ENCODE measurements at places on chromosomes 7 and 10.
A peak's percentile ranks its signal among the peaks of the same experiment; 100 is the strongest.

- H3K4me3 ChIP-seq = no peak overlapping the region
- no peaks in the 10 kb centered on the region for H3K36me3 ChIP-seq
- no peaks in the 10 kb centered on the region for H3K27me3 ChIP-seq
- H3K4me1 ChIP-seq = peaks cover 6% of the 10 kb centered on the region
- no peak overlapping the region for H3K27ac ChIP-seq
Observed at GRCh38 chr7:134649226-134649775, 2.6 kb downstream of the BPGM start.

GRCh38 chr10:17443707-17444387 is 10.5 kb downstream of the ST8SIA6 start:
- H3K4me1 ChIP-seq = no peaks in the 10 kb centered on the region
- no peak overlapping the region for H3K27ac ChIP-seq
- H3K4me3 ChIP-seq = no peak overlapping the region
- no peak for DNase-seq
- no peaks in the 10 kb centered on the region for H3K36me3 ChIP-seq

- no peak overlapping the region for H3K27ac ChIP-seq
- H3K4me3 ChIP-seq = no peak overlapping the region
- peaks cover 2% of the 10 kb centered on the region for H3K4me1 ChIP-seq
- no peaks in the 10 kb centered on the region for H3K27me3 ChIP-seq
- DNase-seq = no peak
Observed at GRCh38 chr10:112979927-112980326, 29.9 kb downstream of the TCF7L2 start.

- no peaks in the 10 kb centered on the region for H3K4me1 ChIP-seq
- no peaks in the 10 kb centered on the region for H3K36me3 ChIP-seq
- H3K4me3 ChIP-seq = no peak overlapping the region
- DNase-seq = no peak
Observed at GRCh38 chr10:78829565-78829964, 239.2 kb upstream of the ZMIZ1 start.

GRCh38 chr7:152402384-152403250 is 33.2 kb downstream of the KMT2C start:
- H3K27ac ChIP-seq = no peak overlapping the region
- H3K4me1 ChIP-seq = no peaks in the 10 kb centered on the region
- H3K36me3 ChIP-seq = no peaks in the 10 kb centered on the region
- no peaks in the 10 kb centered on the region for H3K27me3 ChIP-seq
- H3K4me3 ChIP-seq = no peak overlapping the region

DNA sequence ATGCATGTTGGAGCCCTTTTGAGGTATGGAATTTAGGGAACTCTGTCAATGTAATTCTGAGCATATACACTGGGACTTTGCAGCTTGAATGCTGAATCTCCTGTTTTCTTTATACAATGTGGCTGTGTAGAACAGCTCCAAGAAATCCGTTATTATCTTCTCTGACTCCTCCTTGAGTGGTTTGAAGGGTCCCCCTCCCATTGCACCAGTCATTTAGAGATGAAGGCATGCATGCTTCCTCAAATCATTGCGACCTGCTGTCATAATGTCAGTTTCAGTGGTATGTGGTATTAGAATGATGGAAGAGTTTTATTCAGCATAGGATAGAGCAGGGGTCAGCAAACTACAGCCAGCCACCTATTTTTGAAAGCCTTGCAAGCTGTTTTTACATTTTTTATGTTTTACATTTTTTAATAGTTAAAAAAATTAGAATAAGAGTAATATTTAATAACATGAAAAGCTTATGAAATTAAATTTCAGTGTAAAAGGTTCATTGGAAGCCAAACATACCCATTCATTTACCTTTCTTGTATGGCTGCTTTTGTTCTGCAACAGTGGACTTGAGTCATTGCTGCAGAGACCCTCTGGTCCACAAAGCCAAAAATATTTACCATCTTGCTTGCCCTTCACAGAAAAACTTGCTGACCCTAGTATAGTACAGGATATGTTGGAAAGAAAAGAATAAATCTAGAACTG is 8.1 kb downstream of the STK17A start:
- DNase-seq = no peak
- no peaks in the 10 kb centered on the region for H3K27me3 ChIP-seq
- H3K36me3 ChIP-seq = no peaks in the 10 kb centered on the region
- no peak overlapping the region for H3K4me3 ChIP-seq

- peak; percentile 6 for DNase-seq
- H3K4me1 ChIP-seq = no peaks in the 10 kb centered on the region
Observed at GRCh38 chr7:101172854-101173751, 7.0 kb downstream of the NAT16 start.

DNA sequence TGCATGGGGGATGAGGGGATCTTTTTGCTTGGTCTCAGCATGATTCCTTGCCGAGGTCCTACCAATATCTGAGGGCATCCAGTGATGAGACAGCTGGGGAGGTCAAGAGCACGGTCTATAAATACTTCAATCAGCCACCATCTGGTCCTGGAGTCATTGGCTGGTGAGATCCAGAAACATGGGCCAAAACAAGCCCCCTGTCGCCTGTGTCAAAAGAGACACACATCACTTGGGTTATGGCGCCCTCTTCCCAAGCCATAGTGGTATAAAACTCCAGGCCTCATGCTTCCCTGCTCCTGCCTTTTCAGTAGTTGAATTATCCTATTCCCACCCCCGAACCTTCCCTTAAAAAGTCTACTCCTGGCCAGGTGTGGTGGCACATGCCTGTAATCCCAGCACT is 60.9 kb downstream of the SLC35B4 start:
- H3K4me1 ChIP-seq = no peaks in the 10 kb centered on the region
- no peak overlapping the region for H3K27ac ChIP-seq
- DNase-seq = peak; percentile 55
- H3K4me3 ChIP-seq = no peak overlapping the region
- H3K36me3 ChIP-seq = no peaks in the 10 kb centered on the region

DNA sequence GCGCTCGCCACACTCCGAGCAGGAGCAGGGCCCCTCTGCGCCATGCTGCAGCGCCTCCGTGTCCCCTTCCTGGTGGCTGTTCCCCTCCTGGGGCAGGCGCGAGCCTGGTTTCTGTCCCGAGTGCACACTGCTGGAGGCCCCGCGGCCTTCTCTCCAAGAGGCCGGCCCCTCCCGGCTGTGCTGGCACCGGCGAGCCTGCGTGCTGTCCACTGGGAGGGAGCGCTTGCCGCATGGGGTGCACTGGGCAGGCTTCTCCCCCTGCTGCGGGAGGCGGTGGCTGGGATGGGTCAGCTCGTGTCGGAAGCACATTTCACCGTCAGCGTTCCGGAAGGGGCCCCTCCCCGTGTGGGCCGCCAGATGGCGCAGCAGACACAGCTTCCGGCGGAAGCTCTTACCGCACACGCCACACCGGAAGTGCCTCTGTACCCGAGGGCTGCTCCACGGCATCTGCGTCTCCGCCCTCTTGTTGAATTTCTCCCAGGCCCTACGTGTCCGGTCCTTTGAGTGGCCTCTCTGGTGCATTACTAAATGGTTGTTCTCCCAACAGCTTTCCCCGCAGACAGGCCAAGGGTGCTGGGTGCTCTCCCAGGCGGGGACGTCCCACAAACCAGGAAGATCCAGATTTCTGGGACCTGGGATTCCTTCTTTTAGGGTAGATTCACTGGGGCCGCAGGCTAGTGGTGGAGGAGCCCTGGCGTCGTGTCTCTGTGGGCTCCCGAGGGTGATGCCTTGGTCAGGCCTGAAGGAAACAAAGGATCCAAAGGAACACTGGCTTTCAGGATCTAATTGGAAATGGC is 18.7 kb downstream of the ZNF786 start:
- H3K27ac ChIP-seq = no peak overlapping the region
- H3K36me3 ChIP-seq = peaks cover 5% of the 10 kb centered on the region
- no peak overlapping the region for H3K4me3 ChIP-seq
- peak; percentile 91 for DNase-seq

GRCh38 chr10:122290833-122291532 is 19.9 kb downstream of the BTBD16 start:
- H3K27ac ChIP-seq = no peak overlapping the region
- H3K36me3 ChIP-seq = no peaks in the 10 kb centered on the region
- no peaks in the 10 kb centered on the region for H3K27me3 ChIP-seq

- no peak for DNase-seq
- peaks cover 19% of the 10 kb centered on the region for H3K27me3 ChIP-seq
- no peak overlapping the region for H3K27ac ChIP-seq
- peaks cover 2% of the 10 kb centered on the region for H3K4me1 ChIP-seq
- no peak overlapping the region for H3K4me3 ChIP-seq
Observed at GRCh38 chr7:128357217-128357613, 4.3 kb downstream of the PRRT4 start.

DNA sequence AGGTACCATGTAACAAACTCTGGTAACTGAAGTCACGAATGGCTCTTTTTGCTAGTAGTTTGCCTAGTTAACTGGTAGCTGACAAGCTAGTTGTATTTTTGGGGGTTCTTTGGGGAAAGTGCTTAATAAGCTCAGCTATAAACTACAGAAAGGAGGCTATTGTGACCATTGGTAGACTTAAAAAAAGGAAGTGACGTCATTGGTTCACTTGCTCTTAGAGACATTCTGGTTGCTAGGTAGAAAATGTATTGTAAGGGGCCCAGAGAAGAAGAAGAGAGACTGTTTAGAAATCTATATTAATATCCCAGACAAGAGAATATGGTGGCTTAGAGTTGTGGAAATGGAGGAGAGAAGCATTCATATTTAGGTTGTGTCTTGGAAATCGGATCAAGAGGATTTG is 103.0 kb downstream of the NXPH1 start:
- no peaks in the 10 kb centered on the region for H3K4me1 ChIP-seq
- H3K36me3 ChIP-seq = no peaks in the 10 kb centered on the region
- no peaks in the 10 kb centered on the region for H3K27me3 ChIP-seq
- no peak overlapping the region for H3K27ac ChIP-seq
- H3K4me3 ChIP-seq = no peak overlapping the region

- H3K36me3 ChIP-seq = no peaks in the 10 kb centered on the region
- H3K4me1 ChIP-seq = peaks cover 2% of the 10 kb centered on the region
- no peaks in the 10 kb centered on the region for H3K27me3 ChIP-seq
- peak; percentile 89 for DNase-seq
- H3K27ac ChIP-seq = peak overlapping the region; percentile 57
- no peak overlapping the region for H3K4me3 ChIP-seq
Observed at GRCh38 chr10:121096617-121097431, 245.7 kb downstream of the WDR11 start.

GRCh38 chr10:104077663-104078151 is 8.0 kb downstream of the COL17A1 start:
- no peaks in the 10 kb centered on the region for H3K27me3 ChIP-seq
- no peak overlapping the region for H3K4me3 ChIP-seq
- peaks cover 2% of the 10 kb centered on the region for H3K4me1 ChIP-seq
- no peak overlapping the region for H3K27ac ChIP-seq

DNA sequence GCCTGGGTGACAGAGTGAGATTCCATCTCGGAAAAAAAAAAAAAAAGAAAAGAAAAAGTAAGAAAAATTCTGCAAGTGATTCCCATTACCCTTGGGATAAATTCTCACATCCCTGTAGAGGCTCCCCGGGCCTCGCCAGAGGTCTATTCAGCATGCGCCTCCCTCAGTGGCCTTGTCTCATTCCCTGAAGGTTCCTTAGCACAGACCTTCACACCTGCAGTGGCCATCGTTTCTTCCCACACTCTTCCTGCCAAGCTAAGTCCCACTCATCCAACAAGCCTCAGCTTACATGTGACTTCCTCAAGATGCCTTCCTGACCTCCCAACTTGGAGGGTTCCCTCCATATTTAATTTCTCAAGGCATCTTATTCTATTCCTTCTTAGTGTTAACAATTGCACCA is 20.9 kb upstream of the BAG3 start:
- no peaks in the 10 kb centered on the region for H3K4me1 ChIP-seq
- no peak overlapping the region for H3K27ac ChIP-seq
- no peaks in the 10 kb centered on the region for H3K36me3 ChIP-seq
- DNase-seq = no peak

DNA sequence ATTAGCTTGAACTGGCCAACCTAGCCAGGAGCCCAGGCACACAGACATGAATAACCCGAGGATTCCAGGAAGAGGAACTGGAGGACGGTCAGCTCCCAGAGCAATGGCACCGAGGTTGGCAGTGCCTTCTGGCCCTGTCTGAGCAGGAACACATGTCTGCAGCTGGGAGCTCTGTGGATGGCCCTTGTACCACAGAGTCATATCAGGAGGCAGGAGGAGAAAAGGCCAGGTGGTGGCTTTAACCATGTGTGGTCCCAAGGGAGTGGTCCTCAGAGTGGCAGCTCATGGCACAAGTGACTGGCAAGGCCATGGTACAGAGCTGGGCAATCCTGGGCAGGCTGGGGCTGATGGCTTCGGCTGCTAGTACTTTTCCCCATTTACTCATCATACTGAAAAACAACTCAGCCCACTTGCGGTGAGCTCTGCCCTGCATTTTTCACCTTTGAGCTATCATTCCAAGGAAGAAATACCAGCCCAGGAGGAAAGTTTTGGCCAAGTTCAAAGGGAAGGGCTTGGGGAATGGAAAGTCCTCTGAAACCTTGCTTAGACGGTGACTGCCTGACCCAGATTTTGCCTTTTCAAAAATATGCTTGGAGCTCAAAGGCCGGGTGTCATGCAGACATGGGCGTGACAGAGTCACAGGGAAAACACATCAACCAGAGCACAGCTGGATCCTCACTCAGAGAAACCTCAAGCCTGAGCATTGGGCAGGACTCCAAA is 25.7 kb upstream of the LOXL4 start:
- peaks cover 3% of the 10 kb centered on the region for H3K4me1 ChIP-seq
- H3K27ac ChIP-seq = no peak overlapping the region
- no peaks in the 10 kb centered on the region for H3K36me3 ChIP-seq
- no peak for DNase-seq
